Motor neuron (in vitro differentiated cells): ENCODE measurements at places on chromosomes 6 and 20. TPM values are rescaled to one million over a fixed set of nuclear protein-coding genes. Genes with fewer than 3 reads are reported as not detected.
A peak's percentile ranks its signal among the peaks of the same experiment; 100 is the strongest.

DNA sequence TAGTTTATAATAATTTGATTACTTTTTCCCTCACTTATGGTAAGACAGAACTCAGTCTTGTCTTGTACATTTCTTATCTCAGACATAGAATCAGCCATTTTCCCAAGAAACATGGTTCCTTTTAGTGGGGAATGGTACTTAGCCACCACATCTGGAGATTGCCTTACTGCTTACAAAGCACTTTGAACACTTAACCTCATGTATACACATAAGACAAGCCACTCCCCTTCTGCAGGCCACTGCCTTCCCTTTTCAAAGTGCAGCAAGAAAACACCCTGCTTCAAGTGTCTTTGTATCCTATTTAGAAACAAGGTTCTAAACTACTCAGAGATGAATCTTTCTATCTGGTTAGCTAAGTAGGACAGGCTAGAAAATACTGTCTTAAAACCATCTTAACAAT is 159.2 kb downstream of the UBE3D start:
- ATAC-seq = peak; percentile 23

DNA sequence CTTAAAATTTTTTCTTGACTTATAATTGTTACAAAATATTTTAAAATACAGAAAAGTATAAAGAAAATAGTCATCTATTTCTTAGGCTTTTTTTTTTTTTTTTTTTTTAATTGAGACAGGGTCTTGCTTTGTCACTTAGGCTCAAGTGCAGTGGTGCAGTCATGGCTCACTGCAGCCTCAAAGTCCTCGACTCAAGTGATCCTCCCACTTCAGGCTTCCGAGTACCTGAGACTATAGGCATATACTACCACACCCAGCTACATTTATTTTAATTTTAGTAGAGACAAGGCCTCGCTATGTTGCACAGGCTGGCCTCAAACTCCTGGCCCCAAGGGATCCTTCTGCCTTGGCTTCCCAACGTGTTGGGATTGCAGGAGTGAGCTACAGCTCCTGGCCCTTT is 5.3 kb upstream of the ACAT2 start:
- ATAC-seq = no peak

DNA sequence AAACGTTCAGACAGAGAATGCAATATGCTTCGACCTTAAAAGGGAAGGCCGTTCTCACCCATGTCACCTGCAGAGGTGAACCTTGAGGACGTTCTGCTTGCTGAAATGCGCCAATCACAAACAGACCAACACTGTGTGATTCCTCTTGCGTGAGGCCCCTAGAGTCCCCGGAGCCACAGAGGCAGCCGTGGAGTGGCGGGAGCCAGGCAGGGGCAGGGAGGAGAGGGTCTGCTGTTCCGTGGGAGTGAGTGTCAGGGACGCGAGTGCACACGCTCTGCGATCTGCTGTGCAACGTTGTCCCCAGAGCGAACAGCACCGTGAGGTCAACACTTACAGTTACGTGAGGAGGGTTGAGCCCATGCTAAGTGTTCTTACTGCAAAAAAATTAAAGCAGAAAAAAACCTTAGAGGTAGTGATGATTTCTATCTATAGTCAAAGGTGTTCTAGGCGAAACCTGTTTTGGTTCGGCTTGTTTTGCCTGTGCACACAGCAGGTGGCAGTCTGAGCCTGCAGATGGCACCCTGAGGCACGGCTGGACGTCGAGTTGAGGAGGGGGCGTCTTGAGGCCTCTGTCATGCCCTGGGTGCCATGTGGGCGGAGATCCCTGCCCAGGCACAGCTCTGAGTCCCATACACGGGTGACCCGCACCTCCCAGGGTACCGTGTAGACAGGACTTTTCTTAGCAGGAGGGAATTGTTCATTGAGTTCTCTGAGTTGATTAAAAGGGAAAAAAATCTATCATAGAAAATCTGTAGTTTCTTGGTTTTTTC is 71.7 kb upstream of the FRMD1 start:
- ATAC-seq = no peak

Gene STX11
- 0.13 and 0.18 TPM in 2 replicates for total RNA-seq

DNA sequence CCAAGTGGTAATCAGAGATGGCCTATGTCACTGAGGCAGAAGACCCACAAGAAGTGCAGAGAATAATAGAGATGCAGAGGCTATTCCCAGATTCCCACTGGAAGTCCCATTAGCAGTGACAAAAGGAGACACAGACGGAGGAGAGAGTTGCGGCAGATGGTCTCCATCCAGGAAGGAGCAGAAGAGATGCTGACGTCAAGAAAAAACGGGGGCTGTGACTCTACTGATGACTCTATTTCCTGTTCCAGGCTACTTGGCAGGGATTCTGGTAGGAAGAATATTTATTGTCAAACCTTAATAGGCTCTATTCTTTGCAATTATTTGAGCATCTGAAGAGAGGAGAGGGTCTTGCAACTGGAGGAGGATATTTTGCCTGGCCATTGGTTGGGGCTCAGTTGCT is 246.0 kb upstream of the ECI2 start:
- peak; percentile 15 for ATAC-seq

DNA sequence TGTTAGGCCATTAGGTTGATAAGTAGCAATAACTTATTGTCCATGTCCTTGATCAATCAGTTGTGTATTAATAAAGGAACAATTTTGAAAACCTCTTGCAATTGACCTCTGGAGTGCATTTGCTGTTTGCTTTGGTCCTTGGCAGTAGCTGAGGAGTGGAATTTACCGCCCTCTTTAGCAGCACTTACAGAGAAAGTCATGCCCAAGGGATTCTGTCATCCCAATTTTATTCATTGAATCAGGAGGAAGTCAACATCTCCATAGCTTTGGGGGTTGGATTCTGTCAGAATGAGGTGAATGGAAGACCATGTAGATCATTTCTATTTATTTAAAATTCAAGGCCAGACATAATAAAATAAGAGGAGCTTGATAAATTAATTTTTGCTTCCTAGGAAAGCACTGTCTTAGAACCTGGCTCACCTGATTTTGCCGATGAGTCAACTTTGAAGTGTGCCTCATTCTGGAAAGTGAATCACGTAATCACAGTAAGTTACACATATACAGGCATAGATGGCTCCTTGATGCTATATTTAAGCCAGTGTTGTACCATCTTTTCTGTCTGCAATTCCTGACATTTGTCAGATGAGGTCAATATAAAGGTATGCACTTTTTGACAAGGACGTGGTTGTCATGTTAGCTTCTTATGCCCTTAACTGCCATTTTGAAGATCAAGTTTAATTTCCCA is 128.7 kb upstream of the MLIP start:
- no peak for ATAC-seq

GRCh38 chr6:54053881-54054391 is 57.3 kb upstream of the MLIP start:
- ATAC-seq = peak; percentile 97

Gene KIF13A
- total RNA-seq = 41.6 and 50.5 TPM in 2 replicates

Gene TCP11
- not detected in 2 replicates for total RNA-seq
